Naive thymus-derived CD8-positive, alpha-beta T cell (primary cell): ENCODE measurements at places on chromosomes 13 and 19.
A peak's percentile ranks its signal among the peaks of the same experiment; 100 is the strongest.

DNA sequence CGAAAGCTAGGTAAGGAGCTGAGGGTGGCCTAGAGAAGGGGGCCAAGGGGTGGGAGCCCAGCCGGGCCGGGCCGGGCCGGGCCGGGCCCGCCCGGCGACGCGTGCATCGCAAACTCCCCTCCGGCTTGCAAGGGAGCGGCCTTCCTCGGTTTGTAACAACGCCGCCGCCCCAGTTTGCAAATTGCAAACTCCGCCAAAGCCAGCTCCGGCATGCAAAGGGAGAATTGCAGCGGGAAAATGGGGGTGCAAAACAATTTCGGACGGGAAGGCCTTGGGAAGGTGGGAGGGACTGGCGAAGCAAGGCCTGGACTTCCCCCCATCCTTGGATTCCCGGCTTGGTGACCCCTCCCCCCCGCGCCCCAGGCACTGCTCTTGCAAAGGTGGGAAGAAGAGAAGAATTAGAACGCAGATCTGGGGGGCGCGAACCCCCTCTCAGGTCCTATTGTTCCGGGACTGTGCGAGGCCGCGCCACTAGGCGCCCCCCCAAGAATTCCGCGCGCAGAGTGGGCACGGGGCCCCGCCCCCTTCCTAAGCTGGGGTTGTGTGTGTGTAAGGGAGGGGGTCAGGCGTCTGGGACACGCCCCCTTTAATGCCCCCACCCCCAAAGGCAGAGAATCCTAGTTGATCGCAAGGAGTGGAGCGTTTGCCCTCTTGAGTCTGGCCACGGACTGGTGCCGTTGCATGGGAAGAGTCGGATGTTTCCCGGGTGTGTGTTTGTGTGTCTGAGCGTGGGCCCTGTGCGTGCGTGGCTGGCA, 926 bp downstream of the PRR12 start:
- H3K27ac ChIP-seq, result peak overlapping the region; percentile 90
- H3K36me3 ChIP-seq, result no peaks in the 10 kb centered on the region
- peaks cover 36% of the 10 kb centered on the region for H3K4me1 ChIP-seq

GRCh38 chr19:866769-867300, 7.4 kb downstream of the CFD start:
- H3K4me3 ChIP-seq, result no peak overlapping the region
- H3K36me3 ChIP-seq, result no peaks in the 10 kb centered on the region
- DNase-seq, result no peak
- H3K27me3 ChIP-seq, result no peaks in the 10 kb centered on the region
- peaks cover 23% of the 10 kb centered on the region for H3K4me1 ChIP-seq

DNA sequence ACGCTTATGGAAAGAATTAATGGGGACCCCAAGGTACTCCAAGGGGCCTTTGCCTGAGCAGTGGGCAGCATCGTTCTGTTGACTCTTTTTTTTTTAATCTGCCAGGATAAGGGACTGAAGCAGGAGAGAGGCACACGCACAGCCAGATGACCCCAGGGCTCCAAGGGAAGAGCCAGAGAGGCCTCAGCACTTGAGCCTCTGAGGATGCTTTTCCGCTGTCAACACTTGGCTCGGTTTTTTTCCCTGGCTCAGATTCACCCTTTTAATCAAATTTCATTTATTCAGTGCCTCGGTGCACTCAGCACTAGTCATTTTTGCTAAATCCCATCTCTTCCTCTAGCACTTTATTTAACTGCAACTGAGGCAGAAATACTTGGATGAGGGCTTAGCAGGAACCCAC, 226.3 kb downstream of the FGF9 start:
- H3K4me3 ChIP-seq, result no peak overlapping the region
- H3K27me3 ChIP-seq, result no peaks in the 10 kb centered on the region
- no peak for DNase-seq
- H3K36me3 ChIP-seq, result no peaks in the 10 kb centered on the region
- H3K27ac ChIP-seq, result no peak overlapping the region
- H3K4me1 ChIP-seq, result peaks cover 7% of the 10 kb centered on the region

DNA sequence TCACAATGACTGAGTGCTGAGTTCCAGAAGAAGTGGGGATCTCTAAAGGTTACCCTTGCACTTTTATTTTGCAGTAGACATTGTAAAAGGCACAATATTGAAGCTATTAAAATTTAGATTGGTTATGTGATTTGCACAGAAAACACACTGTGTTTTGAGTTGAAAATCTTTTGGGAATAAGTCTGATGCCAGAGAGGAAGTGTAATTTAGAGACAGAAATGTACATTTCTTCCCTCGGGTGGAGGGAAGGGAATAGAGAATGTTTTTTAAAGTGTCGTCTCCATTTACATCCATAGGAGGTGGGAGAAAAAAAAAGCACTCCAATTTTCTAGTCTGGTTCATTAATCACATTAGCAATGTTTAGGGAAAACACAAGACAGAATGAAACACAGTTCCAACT, 465.8 kb downstream of the OLFM4 start:
- DNase-seq, result no peak
- no peak overlapping the region for H3K27ac ChIP-seq
- no peak overlapping the region for H3K4me3 ChIP-seq
- no peaks in the 10 kb centered on the region for H3K4me1 ChIP-seq
- no peaks in the 10 kb centered on the region for H3K27me3 ChIP-seq
- no peaks in the 10 kb centered on the region for H3K36me3 ChIP-seq

DNA sequence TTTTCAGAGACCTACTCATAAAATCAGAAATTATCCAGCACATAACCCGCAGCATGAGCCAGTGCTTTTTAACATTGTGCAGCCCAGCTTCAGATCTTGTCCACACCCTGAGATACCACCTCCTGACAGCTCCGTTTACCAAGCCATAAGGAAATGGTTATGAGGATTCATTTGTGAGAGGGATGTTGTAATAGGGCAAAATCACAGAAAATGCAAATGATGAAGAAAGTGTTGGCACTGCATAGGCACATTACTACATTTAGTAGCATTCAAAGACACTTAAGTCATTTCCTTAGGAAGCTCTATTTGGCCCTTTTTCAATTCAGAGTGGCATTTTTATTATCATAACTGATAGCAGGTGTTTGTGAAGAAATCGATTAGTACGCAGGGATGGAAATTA, 277.5 kb downstream of the DNAJC15 start:
- no peak overlapping the region for H3K27ac ChIP-seq
- no peak overlapping the region for H3K4me3 ChIP-seq
- DNase-seq, result no peak
- peaks cover 19% of the 10 kb centered on the region for H3K27me3 ChIP-seq

- DNase-seq, result no peak
- no peak overlapping the region for H3K4me3 ChIP-seq
- H3K27me3 ChIP-seq, result peaks cover 12% of the 10 kb centered on the region
- no peaks in the 10 kb centered on the region for H3K4me1 ChIP-seq
Observed at GRCh38 chr13:104530741-104531140, 1464.5 kb upstream of the SLC10A2 start.

- no peaks in the 10 kb centered on the region for H3K27me3 ChIP-seq
- peaks cover 6% of the 10 kb centered on the region for H3K4me1 ChIP-seq
- H3K27ac ChIP-seq, result no peak overlapping the region
- DNase-seq, result no peak
- no peak overlapping the region for H3K4me3 ChIP-seq
- H3K36me3 ChIP-seq, result peaks cover 4% of the 10 kb centered on the region
Observed at GRCh38 chr13:42497798-42498197, 76.2 kb upstream of the TNFSF11 start.

- peak overlapping the region; percentile 89 for H3K27ac ChIP-seq
- H3K36me3 ChIP-seq, result no peaks in the 10 kb centered on the region
- peak; percentile 86 for DNase-seq
Observed at GRCh38 chr19:7394731-7395359, 46.1 kb downstream of the ARHGEF18 start.

DNA sequence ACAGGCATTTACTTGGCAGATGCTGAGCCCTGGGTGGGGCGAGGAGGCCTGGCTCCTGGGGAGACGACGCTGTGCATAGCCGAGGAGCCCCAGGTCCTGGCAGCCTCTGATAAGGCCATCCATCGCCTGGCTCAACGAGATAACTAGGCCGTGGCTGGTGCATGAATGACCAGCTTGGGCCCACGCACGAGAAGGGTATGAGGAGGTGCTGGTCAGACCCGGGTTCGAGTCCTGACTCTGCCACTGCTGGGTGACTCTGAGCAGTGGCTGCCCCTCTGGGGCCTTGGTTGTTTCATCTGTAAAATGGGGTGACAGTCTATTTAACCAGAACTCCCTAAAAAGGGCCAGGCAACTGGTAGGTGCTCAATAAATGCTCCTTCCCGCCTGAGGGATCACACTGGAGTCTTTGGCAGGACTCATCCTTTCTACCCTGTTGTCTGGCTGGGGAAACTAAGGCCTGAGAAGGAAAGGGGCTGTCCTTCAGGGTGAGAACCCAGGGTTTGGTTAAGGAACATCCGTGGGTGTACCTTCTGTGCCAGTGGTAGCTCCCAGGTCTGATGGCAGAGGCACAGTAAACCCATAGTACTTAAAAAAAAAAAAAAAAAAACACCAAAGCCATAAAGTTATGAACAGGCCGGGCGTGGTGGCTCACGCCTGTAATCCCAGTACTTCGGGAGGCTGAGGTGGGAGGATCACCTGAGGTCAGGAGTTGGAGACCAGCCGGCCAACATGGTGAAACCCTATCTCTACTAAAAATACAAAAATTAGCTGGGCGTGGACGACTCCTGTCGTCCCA, 8.1 kb upstream of the ARRDC2 start:
- DNase-seq, result no peak
- peak overlapping the region; percentile 99 for H3K27ac ChIP-seq
- peak overlapping the region; percentile 86 for H3K4me3 ChIP-seq
- peaks cover 5% of the 10 kb centered on the region for H3K36me3 ChIP-seq
- H3K27me3 ChIP-seq, result no peaks in the 10 kb centered on the region
- H3K4me1 ChIP-seq, result peaks cover 9% of the 10 kb centered on the region

GRCh38 chr13:29855009-29855408, 4.6 kb upstream of the UBL3 start:
- H3K4me3 ChIP-seq, result no peak overlapping the region
- no peaks in the 10 kb centered on the region for H3K36me3 ChIP-seq
- H3K4me1 ChIP-seq, result peaks cover 6% of the 10 kb centered on the region
- no peaks in the 10 kb centered on the region for H3K27me3 ChIP-seq
- H3K27ac ChIP-seq, result no peak overlapping the region
- DNase-seq, result no peak

GRCh38 chr13:27276188-27276587, 5.6 kb downstream of the RASL11A start:
- peaks cover 19% of the 10 kb centered on the region for H3K27me3 ChIP-seq
- peaks cover 7% of the 10 kb centered on the region for H3K36me3 ChIP-seq
- H3K27ac ChIP-seq, result no peak overlapping the region
- no peak overlapping the region for H3K4me3 ChIP-seq
- peaks cover 9% of the 10 kb centered on the region for H3K4me1 ChIP-seq
